ENCODE measurements at places on chromosomes 5 and 9.

DNA sequence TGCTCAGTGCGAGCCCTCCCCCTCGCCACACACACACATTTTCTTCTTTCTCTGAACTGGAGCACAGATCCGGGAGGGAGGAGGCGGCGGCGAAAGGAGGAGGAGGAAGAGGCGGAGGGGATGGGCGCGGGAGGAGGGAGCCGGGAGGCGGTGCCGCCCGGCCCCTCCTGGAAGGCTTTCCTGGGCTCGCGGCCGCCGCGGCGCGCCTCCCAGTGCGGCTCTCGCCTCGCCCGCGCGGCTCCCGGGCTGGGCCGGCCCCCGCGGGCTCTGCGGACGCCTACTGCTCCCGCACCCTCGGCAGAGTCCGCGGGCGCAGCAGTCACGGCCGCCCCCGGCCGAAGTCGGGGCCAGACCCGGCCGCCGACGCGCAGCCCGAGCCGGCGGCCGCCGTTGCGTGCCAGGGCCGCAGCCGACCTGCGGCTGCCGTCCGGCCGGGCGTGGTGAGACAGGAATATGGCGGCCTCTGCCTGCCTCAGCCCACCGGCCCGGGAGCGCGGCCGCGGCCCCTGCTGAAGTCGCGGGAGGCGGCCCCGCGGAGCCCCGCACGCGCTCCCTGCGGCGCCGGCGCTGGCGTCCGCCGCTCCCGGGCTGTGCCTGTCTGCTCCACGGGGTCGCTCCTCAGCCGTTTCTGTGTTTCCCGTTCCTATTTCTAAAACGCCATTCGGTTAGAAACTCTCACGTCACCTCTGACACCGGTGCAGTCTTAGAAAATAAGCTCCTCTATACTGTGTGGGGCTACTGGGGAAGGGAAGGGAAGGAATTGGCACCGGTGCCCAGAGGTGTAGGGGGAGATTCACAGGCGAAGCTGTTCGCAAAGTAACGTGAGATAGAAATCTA, 500 bp upstream of the GNAQ start:
- peak; percentile 50 for DNase-seq

DNA sequence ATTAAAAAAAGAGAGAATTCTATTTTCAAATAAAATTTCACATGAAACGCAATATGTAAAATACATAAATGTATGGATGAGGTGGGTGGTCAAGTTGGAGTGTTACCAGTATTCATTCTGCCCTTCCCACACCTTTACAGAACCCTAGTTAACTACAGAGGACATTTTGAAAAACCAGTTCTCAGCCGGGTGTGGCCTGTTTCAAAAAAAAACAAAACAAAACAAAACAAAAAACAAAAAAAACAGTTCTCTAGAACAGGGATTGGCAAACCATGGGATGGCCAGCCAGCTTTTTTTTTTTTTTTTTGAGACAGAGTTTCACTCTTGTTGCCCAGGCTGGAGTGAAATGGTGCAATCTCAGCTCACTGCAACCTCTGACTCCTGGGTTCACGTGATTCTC, 28.4 kb upstream of the HK3 start:
- no peak for DNase-seq

DNA sequence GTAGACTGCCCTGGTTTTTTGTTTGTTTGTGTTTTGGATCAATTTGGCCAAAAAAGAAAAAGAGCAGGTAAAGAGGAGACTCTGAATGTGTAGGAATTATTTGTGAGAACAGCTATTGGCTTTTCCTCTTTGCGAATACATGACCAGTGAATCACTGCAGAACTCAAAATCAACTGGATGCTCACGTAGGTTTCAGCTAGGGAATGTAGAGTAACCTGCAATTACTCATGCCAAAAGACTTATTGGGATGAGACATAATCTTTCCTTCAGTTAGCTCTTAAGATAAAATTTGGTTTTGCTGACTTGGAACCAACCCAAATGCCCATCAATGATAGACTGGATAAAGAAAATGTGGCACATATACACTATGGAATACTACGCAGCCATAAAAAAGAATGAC, 348.0 kb downstream of the NPR3 start:
- DNase-seq: no peak

DNA sequence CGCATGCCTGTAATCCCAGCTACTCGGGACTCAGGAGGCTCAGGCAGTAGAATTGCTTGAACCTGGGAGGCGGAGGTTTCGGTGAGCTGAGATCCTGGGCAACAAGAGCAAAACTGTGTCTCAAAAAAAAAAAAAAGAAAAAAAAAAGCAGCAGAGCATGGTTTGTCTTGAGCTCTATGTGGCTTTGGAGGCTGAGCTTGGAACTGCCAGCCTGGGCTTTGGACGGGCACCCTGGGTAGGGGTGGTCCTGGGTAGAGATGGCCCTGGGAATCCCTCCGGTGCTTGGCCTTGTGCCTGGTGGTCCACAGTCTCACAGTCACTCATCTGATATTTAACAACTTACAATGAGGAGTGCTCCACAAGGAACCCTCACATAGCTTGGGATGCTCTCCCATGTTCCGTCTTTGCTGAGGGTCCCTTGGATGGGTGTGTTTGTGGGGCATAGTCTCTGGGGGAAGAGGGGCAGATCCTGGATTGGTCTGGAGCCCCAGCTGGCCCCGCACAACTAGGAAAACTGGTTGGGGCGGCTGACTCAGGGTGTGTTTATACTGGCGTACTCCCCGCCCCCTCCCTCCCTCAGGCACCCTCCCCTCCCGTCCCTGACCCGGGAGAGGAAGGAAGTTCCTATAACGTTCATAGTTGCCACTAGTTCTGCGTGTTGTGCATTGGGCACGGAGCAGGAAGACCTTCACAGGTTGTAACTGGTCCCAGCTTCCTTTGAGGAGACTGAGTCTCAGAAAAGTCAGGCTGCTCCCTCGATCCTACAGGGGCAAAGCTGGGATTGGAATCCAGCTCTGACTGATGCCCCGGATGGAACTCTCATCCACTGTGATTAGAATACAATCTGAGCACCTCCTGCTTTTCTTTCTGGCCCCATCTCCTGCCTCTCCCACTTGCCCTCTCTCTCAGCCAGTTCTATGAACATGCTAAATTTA, 11.2 kb downstream of the IER5L start:
- no peak for DNase-seq

- DNase-seq: no peak
Measured at GRCh38 chr5:34486849-34487158, 169.3 kb upstream of the RAI14 start.

- DNase-seq: no peak
Measured at GRCh38 chr5:172370648-172371545, 83.4 kb downstream of the SH3PXD2B start.

DNA sequence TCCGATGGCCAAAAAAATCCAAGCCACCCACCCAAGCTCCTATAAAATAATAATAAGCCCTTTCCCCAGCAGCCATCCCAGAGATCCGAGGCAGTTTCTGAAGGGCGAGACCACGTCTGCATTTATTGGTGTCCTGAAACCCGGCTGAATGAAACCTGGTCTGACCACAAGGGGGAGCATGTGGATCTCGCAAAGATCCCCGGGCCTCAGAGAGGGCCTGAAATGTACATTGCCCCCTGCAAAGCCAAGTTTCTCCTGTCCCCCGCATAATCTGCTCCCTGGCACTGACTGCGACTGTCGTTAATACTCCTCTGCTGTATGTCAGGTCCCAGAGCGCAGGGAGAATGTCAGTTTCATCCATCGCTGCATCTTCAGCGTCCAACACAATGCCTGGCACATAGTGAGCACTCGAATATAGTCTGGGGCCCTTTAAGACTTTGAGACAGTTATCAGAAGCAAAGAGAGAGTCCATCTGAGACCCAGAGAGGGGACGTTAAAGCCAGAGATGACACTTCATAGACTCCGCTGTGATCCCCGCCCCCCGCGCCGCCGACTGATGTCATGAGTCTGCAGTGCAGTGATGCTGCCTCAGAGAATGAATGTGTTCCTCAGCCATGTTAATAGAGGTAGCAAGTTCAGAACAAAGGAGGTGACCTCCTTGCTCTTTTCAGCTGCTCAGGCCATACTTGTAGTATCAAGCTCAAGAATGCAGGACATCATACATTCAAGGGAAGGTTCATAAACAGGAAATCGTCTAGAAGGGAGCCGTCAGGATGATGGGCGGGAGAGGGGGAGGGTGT, 74.5 kb upstream of the BARHL1 start:
- peak; percentile 43 for DNase-seq

DNA sequence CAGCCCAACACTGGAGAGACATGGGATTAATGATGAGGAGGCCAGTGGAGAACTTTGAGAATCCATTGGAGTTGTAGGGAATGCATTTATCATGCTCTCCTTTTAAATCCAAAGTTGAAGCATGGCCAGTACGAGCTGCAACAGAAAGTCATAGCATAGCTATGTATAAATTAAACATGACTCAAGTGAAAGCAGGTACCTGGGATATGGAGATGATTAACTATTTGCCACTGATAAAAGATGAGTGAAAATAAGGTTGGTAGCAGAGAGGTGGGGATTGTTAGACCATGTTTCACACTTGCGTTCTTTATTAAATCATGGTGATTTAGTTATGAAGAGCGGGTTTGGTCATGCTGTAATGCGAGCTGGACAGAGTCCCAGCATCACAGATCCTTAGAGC, 189.6 kb downstream of the ARHGEF28 start:
- no peak for DNase-seq

DNA sequence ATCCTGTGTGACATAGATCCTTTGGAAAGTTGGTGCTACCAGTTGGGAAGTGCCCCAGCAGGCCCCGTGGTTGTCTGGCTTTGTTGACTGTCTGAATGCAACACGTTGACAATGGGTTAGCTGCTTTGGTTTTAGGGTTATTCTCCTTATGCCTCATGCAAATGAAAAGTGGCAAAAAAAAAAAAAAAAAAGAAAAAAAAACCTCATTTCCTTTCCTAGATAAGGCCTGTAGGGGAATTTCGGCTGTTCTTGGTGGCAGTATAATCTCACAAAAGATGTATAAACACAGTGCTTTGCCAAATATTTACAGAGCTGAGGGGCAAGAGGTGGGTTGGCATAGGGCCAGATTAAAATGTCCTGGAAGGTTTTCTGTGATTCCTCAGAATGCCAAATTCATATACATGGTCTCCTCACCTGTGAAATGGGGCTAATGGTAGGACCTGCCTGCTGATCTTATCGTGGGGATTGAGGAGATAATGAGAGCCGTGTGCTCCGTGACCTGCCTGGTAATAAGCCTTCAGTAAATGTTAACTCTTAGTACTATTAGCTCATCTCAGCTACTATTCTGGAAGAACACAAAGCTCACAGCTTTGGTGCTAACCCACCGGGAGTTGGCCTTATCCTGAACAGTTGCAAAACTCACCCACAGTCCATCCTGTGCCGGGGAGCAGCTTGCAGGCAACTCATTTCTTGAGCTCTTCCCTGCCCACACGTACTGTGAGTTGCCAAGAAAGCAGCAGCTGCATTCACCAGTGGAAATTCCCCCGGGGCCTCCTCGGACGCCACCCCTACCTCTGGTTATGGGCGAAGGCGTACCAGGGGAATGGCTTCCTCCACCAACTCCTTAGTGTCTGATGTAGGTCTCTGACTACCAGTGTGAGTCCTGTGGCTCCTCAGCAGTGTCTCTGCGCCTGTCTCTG, 220.3 kb downstream of the NR3C1 start:
- peak; percentile 19 for DNase-seq

DNA sequence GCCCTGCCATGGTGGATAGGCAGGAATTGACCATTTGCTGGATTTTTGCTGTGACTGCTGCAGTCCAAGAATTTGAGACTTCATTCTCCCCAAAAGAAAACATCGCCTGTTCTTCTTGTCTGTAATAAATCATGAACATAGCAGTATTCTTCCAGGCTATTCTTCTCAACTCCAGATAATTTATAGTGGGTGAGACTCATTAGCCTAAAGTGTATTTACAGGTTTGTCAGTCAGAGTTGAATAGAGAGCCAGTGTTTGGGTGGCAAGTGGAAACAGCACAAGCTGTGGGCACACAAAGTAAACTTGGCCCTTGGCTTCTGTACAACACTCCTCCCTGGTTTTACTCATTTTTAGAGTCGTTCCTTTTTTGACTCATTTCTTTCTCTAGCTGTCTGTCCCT, 128.2 kb upstream of the VCAN start:
- DNase-seq: no peak

DNA sequence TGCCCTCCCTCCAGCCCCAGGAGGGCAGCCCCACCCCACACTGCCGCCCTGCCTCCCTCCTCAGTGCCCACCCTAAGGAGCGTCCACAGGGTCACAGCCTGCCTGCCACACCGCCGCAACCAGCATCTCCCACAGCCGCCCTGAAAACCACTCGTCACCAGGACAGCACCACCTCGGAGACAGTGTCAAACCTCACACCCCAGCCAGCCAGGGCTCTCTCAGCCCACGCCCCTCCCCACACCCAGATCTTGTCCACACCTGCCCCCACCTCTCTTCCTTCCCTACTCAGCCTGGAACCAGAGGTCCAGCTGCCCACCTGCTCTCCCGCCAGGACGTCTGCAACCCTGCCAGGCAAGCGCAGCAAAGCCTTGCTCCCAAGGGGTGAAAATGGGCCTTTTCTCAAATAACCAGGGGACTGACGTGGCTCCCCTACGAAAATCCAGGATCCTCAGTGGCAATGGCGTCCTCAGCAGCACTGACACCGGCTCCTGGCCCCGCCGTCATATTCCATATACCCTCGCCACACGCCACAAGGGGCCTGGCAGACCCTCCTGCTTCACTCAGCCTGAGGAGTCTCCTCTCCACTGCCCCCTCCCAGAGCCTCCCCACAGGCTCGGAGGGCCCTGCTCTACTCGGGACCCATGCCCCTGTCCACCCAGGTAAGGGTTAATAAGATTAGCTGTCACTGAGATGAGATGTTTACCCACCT, 71.0 kb upstream of the ADAMTS2 start:
- DNase-seq: no peak

DNA sequence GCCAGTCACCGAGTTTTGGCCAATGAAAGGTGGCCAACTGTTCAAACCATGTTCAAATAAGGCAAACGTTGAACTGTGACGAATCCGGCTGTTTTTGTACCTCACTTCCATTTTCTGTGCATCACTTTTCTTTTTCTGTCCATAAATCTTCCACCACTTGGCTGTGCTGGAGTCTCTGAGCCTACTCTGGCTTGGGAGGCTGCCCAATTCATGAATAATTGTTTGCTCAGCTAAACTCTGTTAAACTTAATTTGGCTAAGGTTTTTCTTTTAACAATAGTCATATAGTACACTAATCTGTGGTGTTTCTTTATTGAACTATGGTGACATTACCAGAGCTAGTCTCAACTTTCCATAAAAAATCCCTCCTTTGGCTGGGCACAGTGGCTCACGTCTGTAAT, 11.3 kb downstream of the NIM1K start:
- DNase-seq: no peak

- no peak for DNase-seq
Measured at GRCh38 chr9:75226403-75227139, 138.3 kb downstream of the OSTF1 start.

GRCh38 chr9:113886466-113886865, 10.4 kb downstream of the ZNF618 start:
- no peak for DNase-seq

GRCh38 chr9:14372437-14373335, 58.7 kb upstream of the NFIB start:
- no peak for DNase-seq
